H54 (cell line): ENCODE measurements at places on chromosomes 3 and 15.

- no peak for DNase-seq
Observed at GRCh38 chr3:25453619-25454004, 25.5 kb downstream of the RARB start.

DNA sequence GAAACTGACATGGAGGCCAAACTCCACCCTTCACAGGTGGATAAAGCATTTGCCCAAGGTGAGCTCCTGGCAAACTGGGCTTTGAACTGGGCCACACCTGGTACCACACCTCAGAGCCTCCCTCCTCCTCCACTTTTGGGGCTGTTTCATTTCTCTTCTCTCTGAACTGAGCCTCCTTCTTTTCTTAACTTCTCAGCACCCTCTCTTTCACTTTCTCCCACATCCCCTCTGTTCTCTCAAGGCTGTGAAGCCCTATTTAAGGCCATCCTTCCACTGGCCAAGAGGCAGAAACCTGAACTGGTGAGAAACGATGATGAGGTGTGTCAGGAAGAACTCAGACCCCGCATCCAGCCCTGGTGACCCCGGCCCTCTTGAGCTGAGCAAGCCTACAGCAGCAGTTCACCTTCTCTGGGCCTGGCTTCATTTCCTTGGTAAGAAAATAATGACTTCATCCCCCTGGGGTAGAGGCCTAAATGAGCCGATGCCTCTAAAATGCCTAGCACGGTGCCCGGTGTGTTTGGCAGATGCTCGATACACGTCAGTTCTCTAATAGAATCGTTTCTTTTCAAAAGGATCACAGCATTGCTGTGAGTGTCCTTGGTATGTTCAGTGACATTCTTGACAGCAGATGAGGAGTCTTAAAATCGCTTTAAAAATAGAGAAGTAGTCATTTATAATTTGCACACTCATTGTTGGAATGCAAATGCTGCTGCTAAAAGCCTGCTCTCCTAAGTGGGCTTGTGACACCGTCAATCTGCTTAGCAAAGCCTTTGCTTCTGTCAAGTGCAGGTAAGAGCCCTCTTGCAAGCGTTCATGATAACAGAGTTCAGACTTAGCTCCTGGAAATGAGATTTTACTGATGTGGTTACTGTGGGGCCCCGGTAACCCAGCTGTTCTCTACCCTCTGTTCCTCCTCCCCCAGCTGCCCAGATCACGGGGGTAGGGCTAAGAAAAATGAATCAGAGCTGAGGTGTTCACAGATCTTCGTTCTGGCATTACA, 97.7 kb upstream of the ATP2B2 start:
- no peak for DNase-seq

DNA sequence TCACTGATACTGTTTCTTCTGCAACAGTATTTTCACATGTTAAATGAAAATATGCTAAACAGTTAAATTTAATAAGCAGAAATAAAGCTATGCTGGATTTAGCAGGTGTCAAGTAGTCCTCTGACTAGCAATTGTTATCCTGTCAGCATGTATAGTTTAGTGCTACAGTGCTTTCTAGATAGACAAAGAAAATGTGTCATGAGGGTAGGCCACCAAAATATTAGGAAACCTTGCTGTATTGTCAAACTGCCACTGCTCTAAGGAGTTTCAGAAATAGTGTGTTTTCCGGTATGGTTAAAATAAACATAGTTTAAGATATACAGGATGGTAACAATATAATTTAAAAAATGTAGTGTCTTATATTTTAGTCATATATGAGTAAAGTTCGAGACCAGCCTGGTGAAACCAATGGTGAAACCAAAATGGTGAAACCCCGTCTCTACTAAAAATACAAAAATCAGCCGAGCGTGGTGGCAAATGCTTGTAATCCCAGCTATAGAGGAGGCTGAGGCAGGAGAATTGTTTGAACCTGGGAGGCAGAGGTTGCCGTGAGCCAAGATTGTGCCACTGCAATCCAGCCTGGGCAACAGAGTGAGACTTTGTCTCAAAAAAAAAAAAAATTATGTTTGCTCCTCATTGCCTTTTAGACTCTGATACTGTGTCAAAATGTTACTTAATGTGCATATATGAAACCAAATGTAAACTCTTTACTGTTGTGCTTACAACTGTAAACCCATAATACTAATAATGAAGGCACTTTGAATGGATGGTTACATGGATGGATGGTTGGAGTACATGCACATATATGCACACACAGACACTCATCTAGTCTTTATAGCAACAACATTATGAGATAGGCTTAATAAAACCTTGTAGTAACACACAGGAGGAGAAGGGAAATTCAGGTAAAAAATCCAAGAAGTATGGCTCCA, 204.8 kb downstream of the RSRC1 start:
- no peak for DNase-seq

DNA sequence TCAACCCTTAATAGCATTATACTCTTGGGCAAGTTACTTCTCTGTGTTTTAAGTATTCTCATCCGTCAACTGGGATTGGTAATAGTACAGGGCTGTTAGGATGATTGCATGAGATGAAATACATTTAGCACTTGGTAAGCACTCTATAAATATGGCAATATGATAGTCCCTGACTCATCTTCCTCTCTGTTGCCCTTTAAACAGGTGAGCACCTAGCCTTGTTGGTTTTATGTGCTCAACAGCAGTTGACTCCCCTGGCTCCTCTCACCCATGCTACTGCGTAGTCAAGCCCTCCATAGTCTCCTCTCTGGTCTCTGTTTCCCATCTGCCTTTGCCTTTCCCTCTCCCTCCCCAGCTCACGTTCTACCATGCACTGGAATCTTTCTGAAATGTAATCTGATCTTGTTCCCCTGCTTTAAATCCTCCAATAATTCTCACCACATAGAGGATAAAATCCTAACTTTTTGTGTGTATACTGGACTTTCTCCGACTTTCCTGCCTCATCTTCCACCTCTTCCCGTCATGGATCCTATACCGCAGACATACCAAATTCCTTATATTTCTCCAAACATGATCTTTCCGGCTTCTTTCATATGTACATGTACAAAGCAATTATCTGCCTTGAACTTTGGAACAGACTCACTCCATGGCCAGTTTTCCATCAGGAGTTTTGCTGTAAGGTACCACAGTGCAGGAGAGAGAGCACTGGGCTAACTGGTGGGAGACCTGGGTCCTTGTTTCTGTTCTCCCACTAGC, 42.3 kb downstream of the FSD2 start:
- no peak for DNase-seq

GRCh38 chr3:11553436-11554235, 90.1 kb downstream of the VGLL4 start:
- no peak for DNase-seq

GRCh38 chr15:68807249-68807648, 13.4 kb downstream of the ANP32A start:
- DNase-seq = no peak

DNA sequence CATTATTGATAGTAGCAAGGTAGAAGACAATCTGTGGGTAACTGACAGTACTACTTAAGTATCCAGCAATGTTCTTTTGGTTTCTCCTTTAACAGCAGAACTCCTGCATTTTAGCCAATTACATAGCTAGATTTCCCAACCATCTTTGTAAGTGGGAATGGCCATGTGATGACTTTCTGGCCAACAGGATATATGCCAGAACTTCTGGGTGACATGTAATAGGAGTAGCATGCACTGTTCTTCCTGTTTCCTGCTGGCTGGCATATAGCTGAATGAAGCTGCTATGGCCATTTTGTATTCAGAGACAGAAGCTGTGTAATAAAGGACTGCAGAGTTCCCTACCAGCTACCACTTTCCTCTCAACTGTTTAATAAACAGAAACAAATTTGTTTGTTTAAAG, 18.0 kb downstream of the SPICE1 start:
- DNase-seq = no peak

DNA sequence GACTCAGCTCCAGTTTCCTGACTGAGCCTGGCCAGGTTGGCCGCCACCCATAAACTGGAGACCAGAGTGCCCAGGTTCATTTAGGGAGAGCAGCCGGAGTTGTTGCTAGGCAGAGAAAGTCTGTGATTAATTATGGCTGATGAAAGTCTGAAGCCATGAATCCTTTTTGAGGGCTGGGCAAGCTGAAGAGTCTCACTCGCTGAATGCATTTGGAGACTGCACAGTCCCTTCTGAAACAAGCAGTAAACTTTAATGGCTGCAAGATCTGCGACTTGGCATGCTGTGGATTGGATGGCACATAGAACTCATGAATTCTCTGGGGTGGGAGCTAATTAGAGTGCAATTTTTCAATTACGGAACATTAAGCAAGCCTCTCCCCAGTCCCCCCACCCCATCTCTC, 282.1 kb downstream of the RPLP1 start:
- DNase-seq = no peak

- no peak for DNase-seq
Observed at GRCh38 chr15:66625974-66626373, 60.2 kb upstream of the LCTL start.

DNA sequence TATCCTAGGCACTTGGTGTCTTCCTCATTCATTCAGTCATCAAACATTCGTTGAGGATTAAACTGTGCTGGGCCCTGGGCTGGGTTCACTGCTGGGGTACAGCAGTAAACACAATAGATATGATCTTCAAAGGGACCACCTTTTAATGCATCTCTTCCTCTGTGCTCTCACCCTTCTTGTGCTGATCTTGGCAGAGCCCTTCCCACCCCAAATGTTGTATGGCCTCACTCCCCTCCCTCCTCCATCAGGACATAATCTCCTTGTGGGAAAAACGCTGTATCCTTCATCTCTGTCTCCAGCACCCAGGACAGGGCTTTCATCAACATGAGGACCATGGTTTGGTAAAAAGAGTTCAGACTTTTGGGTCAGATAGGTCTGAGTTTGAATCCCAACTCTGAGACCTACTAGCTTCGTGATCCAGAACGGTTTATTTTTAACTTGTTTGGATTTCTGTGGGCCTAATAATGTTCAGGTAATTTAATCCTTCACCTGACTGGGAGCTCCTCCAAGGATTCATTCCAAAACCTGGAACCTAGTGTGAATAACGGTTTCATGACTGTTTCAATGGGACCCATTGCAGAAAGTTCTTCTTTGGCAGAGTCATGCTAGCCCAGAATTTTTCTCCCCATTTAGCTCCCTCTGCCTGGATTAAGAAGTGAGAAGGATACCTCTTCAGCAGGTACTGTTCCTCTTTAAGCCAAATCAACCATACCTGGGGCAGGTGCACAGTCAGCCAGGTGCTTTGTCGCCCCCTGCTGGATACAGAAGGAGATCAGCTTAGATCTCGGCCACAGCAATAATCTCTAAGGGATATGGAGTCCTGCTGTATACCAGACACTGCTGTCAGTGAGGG, 5.2 kb upstream of the WNT7A start:
- DNase-seq = peak; percentile 76

- DNase-seq = no peak
Observed at GRCh38 chr3:64133987-64134386, 91.3 kb downstream of the PRICKLE2 start.

GRCh38 chr3:101602731-101603130, 28.8 kb downstream of the PCNP start:
- no peak for DNase-seq

GRCh38 chr3:174417573-174417972, 441.6 kb upstream of the NAALADL2 start:
- DNase-seq = no peak

DNA sequence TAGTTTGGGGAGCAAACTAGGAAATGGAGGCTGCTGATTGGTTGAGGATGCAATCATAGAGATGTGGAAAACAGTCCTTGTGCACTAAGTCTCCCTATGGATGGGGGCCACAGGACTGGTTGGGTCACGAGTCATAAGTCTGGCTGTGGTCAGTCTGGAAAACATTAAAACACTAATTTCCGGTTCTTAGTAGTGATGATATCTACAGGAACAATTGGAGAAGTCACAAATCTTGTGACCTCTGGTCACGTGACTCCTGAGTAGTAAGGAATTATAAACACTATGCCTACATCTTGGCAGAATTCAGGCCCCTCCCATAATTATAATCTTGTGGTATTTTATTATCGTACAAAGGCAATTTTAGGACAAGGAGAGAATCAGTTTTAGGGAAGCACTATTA, 317.3 kb upstream of the ARPP21 start:
- DNase-seq = no peak

- no peak for DNase-seq
Observed at GRCh38 chr3:125357032-125357658, 18.0 kb downstream of the ZNF148 start.

DNA sequence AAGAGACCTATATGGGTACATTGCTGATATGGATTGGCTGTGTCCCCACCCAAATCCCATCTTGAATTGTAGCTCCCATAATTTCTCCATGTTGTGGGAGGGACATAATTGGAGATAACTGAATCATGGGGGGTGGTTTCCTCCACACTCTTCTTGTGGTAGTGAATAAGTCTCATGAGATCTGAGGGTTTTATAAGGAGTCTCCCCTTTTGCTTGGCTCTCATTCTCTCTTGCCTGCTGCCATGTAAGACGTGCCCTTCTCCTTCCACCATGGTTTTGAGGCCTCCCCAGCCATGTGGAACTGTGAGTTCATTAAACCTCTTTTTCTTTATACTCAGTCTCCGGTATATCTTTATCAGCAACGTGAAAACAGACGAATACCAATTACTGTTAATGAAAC, 5.0 kb upstream of the ARRDC4 start:
- DNase-seq = no peak

- no peak for DNase-seq
Observed at GRCh38 chr15:48548455-48548854, 97.1 kb downstream of the FBN1 start.

DNA sequence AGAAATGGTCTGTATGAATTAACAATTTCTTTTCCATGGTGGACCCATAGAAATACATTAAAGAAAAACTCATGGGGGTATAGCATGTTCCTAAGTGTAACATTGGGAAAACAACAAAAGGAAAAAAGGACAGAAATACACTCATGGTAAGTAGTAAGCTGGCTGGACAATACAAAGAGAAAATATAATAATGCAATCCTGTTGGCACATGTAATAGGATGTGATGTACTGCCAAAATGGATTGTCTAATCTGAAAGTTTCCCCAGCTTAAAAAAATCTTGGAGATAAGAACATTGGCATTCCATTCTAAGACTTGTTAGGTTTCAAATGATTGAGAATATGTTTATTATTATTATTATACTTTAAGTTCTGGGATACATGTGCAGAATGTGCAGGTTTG, 128.1 kb downstream of the MBNL1 start:
- DNase-seq = no peak

DNA sequence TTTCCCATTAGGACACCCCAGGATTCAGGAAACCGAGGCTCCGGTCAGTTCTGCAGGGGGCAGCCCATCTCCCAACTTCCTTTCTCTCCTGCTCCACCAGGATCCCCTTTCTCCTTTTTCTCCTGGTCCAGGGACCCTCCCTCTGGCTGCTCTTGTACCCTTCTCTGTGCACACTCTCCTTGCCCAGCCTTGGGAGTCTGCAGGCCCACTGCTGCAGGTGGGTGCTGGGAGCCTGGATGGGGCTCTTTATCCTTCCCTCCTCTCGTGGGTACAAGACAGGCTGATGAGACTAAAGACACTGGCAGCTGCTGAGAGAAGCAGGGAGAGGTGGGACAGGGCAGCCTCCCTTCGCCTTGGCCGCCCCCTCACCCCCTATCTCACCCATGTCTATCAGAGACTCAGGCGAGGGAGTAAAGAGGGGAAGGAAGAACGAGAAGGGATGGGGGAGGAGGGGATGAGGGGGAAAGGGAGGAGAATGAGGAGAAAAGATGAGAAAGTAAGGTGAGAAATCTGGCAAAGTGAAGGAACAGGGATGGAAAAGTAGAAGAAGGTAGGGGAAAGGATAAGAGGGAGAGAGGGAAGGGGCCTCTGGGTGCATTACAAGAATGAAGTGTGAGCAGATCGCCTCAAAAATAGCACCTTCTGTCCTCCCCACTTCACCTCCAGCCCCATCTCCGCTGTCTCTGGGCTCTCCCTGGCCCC, 45.2 kb downstream of the ITGA11 start:
- no peak for DNase-seq

- no peak for DNase-seq
Observed at GRCh38 chr3:156215751-156216150, 95.4 kb downstream of the KCNAB1 start.

- no peak for DNase-seq
Observed at GRCh38 chr3:53726643-53727042, 119.6 kb downstream of the CHDH start.
